ENCODE measurements at places on chromosomes 7 and 10.

- DNase-seq, result no peak
Measured at GRCh38 chr10:30231071-30231652, 117.9 kb downstream of the MTPAP start.

- peak; percentile 21 for DNase-seq
Measured at GRCh38 chr10:29304264-29304994, 15.6 kb downstream of the LYZL1 start.

DNA sequence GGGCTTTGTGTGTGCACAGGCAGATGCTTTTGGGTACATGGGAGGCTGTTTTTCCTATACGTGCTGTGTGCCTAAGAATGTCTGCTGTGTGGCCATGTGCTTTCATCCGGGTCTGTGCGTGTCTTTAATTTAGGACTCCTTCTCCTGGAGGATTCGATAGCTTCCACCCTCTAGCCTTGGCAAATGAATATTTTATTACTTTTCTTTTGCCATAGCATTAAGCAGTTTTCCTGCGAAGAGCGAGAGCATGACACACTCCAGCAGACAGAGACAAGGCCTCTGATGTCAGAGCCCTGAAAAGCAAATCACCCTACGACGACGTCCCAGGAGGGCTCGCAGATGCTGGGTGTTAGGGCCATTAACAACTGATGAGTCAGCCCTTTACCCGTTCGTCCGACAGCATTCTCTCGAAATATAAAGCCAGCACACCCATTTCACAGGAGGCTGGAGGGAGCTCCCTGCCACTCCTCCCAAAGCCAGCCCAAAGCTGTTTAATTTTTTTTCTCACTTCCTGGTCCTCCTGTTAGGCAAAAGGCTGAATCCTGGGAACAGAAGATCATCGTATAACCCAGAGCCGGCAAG, 311.3 kb upstream of the ZMIZ1 start:
- no peak for DNase-seq

DNA sequence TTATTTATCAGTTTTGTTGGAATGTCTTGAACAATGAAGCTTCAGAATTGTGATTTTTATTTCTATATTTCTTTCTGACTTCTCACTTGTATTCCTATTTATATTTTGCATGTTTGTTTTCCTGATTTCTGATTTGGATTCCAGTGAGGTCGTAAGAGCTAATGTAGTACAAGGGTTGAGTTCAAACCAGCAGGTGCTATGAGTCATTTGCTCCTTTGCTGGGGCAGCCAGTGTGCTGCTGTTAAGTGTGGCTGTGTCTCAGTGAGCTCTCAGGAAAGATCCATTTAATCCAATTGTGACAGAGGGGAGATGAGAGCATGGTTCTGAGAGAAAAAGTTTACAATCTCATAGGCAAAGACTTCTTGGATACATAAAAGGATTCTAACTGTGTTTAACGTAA, 48.6 kb downstream of the MCU start:
- no peak for DNase-seq

- DNase-seq, result no peak
Measured at GRCh38 chr7:156091519-156092080, 279.3 kb upstream of the SHH start.

DNA sequence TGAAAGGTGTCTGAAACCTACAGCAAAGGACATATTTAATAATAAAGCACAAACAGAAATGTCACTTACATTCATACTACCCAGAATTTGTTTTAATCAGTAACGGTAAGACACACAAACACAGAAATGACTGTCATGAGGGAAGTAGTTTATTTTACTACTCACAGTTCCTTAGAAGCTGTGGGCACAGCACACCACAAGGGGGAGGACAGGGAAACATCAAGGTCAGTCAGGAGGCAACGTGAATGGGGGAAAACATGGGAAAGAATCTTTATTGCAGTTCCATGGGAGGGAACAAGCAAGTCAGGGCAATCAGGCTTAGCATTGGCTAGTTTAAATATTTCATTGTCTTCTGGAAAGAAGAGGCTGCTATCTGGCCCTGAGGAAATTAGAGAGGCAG, 123.8 kb upstream of the PDSS1 start:
- DNase-seq, result no peak

- DNase-seq, result no peak
Measured at GRCh38 chr7:158979635-158980351, 123.4 kb downstream of the DYNC2I1 start.

GRCh38 chr10:66717231-66717981, 208.4 kb upstream of the LRRTM3 start:
- no peak for DNase-seq

GRCh38 chr10:94220717-94221116, 142.0 kb downstream of the NOC3L start:
- DNase-seq, result no peak

- DNase-seq, result no peak
Measured at GRCh38 chr7:150511048-150511447, 3.6 kb upstream of the GIMAP7 start.

DNA sequence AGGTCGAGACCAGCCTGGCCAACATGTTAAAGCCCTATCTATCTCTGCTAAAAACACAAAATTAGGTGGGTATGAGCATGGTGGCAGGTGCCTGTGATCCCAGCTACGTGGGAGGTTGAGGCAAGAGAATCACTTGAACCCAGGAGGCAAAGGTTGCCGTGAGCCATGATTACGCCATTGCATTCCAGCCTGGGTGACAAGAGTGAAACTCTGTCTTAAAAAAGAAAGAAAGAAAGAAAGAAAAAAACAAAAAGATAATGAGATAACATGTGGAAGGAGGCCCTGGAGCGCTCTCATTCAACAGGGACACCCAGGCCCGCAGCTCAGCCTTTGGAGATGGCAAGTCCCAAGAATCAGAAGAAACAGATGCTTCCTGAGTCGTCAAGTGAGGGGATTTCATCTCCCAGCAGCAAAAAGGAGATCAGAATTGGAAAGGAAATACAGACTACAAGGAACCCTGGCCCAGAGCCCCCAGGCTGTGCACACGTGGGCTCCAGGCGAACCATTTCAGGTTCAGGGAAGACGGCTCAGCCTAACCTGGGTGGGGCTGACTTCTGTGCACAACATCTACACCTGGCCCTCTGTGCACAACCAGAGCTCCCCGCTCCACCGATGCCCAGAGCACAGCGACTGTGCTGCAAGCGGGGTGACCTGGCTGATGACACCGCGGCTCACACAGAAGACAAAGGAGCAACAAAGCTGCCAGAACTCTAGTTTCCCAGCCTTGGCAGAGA, 33.3 kb downstream of the GNA12 start:
- DNase-seq, result no peak

Measured in DMS 273 treated with DMSO at 0.1 percent for 48 hours (cell line).